ENCODE measurements at places on chromosomes 6 and 20.

DNA sequence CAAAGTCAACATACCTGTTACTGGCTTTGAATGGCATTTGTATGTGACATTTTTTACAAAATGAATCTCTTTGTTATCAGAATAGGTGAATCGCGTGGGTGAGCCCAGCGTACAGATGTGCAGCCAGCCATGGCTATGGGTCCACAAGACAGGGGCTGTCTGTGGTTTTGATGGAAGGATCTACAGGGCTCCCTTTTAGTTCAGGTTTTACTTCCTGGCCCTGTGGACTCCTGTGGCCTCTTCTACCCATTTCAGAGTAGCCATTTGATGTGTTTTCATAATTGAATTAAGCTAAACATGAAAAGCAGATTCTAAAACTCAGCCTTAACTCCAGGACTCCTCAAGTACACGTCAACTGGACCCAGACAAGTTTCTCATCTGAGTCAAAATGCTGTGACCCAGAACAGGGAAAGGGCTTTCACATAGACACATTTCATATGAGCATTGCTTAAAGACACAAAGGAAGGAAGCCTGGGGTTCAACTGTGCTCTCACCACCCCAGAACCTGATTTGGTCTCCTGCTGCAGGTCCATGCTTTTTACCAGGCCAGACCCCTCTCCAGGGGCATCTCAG lies 105.3 kb upstream of the NAA20 start:
- DNase-seq = no peak

DNA sequence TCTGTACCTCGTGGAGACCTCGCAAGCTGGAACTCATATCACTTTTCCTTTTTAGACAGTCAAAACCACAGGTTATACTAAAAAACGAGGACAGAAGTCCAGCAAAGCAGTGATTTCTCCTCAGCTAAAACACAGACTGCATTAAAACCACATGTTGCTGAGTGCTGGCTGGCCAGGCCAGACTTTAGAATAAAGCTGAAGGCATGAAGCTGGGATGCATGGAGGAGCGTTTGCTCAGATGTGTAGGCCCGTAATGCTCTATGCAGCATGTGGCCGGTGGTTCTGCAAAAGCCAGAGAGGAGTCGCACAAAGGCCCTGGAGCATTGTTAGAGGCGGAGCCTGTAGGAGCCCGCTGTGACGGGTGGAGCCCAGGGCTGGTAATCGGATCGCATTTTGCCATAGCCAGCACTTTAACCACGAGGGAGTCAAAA lies 83.6 kb downstream of the SMOC2 start:
- DNase-seq = no peak

DNA sequence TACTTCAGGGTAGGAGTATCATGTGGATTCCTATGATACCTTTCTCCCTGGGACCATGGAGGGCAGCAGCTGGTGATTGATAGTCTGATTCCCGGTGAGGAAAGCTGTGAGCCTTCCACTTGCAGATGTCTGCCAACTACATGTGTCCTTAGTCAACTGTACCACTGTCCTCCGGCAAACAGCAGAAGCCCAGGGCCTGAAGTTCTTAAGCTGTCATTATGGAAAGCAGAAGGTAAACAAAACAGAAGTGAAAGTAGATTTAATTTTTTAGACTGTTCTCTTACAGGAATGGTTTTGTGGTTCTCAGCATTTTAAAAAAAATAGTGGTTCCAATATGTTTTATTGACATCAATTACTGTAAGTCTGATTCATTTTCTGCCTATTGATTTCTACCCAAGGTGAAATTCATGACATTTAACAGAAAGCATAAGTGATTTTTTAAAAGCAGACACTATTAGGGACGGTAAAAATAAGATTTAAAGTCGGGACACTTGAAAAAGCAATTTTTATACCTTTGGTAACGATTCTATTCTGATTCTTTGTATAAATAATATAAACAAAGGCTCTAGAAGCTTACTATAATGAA lies 36.6 kb downstream of the PTPN1 start:
- DNase-seq = no peak

DNA sequence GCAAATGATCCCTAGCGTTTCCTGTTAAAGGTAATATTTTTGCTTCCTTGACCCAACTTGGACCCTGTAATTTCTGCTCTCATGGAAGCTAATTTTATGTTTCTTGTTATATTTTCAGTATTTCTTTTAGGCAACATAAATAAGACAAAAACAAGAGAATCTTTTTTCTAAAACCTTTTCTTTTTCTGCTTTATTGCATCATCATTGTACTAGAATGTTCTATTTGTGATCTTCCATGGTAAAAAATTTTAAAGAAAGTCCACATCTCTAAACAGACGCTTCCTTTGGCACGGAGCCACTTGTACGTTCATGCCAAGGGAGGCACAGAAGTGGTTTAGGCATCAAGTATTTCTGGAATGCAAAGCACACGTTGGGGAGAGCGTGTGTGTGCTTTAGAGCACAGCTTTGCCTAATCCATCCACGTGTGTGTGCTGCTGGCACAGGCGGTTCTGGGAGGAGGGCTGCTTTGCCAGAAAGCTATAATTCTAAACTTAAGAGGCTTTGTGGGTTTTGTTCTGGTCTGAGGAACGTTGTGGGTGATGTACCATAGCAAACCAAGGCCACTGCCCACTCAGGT lies 98.3 kb downstream of the SASH1 start:
- peak; percentile 20 for DNase-seq

- no peak for DNase-seq
Measured at GRCh38 chr6:98825600-98826230, 8.7 kb upstream of the POU3F2 start.

- peak; percentile 99 for DNase-seq
Measured at GRCh38 chr6:2733324-2733723, 17.4 kb downstream of the MYLK4 start.

GRCh38 chr6:7425808-7426190 lies 36.2 kb downstream of the RIOK1 start:
- DNase-seq = no peak

DNA sequence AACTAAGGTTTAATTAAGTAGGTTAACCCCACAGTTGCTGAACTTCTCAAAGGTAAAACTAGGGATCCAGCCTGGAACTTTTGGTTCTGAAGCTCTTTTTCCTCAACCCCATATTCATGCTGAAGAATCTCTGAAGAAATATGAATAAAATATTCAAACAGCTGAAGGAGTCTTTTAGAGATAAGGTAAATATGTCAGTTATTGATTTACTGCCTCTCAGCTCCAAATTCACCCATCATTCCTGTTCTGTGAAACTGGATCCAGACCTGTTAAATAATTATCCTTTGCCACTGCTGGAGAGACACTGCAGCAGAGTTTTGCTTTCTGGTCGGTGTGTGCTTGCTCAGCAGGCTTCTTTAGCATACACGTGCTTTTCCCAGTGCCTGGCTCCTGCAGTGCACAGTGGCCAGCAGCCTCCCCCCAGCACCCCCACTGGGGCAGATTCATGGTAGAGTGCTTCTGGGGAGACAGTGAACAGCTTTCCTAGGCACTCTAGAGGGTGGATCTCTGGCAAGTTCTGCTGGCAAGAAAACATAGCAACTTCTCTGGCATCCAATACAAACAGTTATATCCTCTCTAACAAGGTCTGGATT lies 62.0 kb upstream of the BCLAF1 start:
- DNase-seq = no peak

- no peak for DNase-seq
Measured at GRCh38 chr6:9564021-9564420, 850.9 kb downstream of the TFAP2A start.

DNA sequence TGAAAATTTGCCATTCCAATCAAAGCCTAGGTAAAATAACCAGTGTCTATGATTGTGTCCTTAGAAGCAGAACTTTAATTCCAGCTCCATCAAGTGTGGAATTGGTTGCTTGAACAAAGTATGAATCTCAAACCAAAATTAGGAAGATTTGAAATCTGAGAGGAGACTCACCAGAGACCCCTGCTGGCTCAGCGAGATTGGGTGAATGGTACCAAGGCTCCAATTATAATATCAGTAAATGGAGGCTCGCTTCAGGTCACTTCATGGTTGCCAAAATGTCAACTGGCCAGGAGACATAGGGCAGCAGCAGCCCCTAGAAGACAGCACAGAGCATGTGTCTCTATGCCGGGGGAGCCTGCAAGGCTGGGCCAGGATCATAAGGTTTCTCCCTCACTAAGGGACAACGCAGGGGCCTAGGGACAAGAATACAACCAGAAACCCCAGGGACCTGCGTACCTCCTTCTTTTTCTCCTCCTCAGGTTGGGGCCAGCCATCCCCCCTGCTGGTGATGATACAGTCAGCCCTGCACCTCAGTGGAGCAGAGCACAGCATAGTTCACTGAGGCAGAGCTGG lies 14.0 kb downstream of the RBL1 start:
- peak; percentile 23 for DNase-seq

DNA sequence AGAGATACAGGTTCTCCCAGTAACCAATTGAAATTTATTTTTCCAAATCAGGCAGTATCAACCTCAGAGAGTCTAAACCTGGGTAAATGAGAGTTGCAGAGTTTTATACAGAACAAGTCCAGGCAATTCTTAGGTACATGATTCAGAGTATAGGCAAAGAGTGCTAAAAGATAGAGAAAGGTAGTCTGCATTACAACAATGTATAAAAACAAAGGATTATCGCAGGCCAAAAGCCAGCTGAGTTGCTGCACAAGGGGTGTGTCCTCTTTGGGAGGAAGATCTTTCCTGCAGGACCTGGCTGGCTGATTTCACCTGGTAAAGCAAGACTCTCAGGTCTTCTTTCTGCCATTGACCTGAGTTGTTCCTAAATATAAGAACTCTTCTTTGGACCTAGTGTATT lies 48.9 kb upstream of the ECHDC1 start:
- DNase-seq = no peak

DNA sequence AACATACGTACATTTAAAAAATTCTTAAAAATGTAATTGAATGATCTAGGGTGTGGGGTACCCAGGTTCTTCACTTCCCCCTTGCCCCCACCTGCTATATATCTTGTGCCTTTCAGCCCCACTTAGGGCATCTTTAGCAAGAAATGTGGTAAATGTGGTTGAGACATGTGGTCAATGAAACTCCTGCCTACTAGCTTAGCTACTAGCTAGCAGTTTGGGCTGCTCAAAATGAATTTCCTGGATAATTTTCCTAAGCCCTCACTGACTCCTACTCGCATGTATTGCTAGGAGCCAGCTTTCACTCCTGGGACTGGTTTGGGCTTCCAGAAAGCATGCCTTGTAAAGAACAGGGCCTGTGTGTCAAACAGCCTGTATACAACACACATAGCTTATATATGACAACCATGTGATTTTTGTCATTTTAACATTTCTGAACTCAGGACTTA lies 257.3 kb downstream of the ATXN1 start:
- peak; percentile 89 for DNase-seq

- no peak for DNase-seq
Measured at GRCh38 chr6:321536-322258, 29.4 kb downstream of the DUSP22 start.

- peak; percentile 76 for DNase-seq
Measured at GRCh38 chr6:39263303-39264037, 34.2 kb upstream of the KCNK5 start.

DNA sequence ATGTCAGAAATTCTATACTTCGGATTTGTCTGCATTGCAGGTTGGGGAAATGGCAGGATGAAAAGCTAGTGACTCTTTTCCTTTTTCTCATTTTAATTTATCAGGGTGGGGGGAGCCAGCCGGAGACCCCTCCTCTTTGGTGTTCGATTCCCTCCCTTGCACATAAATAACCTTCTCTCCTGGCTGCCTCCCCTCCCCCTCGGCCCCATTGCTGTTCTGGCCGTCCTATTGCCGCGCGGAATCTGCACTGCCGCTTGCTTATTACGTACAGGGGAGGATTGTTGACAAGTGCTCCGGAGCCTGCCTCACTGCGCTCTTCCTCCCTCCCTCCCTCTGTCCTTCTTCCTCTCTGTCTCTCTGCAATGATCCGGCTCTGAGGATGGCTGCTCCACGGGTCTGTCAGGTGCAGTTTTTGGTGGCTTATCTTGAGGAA lies 154.7 kb downstream of the JARID2 start:
- no peak for DNase-seq

GRCh38 chr20:31497838-31498540 lies 16.3 kb upstream of the HM13 start:
- DNase-seq = no peak

All from common myeloid progenitor, CD34-positive (primary cell).